ENCODE measurements at places on chromosomes 16 and 17.

- no peak for DNase-seq
Observed at GRCh38 chr17:2092253-2092652, 37.4 kb downstream of the HIC1 start.

DNA sequence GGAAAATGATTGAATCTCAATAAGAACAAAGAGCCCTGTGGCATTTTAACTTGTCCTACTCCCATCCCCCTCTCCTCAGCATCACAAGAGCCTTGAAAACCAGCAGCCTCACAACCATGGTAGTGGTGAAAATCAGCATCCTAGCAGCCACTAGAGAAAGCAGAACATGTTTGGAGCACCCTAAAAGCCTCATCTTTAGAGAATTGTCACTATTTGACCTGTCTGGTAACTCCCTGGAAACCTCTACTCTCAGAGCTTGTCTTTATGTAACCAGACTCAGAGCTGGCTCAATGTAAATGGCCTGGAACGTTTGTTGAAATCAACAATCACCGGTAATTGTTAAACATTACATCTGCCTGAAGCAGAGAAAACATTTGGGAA is 70.8 kb downstream of the MMD start:
- no peak for DNase-seq

DNA sequence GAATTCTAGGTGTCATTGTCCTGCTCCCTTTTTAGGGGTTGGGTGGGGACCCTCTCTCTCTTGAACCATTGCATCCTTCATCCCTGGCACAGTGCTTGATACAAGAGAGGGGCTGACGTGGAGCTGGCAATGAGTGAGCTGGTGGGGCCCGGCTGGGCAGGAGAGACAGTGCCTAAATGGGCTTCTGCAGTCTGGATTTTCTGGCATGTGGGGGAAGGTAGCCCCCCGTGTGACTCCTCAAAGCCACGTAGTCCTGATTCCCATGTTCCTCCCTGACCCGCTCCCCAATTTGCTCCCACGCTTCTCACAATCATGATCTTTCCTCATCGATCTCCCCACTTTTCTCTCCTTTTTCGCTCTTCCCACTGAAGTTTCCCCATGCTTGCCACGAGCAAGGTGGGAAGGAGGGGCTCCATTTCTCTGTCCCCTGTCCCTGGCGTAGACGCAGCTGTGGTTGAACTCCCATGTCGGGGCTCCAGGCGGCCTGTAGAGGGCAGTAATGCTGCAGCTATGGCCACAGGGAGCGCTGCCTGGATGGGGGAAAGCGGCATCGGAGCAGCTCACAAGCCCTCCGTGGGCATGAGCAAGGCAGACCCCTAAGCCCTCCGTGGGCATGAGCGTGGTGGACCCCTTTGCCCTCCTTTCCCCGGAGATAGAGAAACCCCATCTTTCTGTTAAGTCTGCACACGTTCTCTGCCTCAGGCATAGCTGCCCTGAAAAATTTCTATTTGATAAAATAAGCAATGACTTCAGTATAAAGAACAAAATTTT is 47.5 kb downstream of the HAPSTR1 start:
- DNase-seq = peak; percentile 40

GRCh38 chr16:12781777-12782176 is 21.9 kb downstream of the CPPED1 start:
- no peak for DNase-seq

- peak; percentile 50 for DNase-seq
Observed at GRCh38 chr17:58575511-58575910, 61.1 kb upstream of the MTMR4 start.

DNA sequence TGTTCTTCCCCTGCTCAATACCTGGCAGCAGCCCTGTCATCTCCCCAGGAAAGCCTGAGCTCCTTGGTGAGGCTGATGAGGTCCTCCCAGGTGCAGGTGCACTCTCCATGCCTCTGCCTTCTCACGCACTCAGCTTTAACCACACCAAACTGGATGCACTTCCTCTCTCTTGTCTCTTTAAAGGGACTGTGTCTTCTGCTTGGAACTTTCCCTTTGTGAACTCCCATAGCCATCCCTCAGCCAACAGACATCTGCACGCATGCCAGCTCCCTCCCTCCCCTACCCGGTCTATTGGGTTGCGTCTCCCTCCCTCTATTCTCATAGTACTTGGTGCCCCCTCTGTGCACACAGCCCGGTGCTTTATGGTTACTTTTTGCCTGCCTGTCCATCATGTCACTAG is 231.2 kb downstream of the MSI2 start:
- no peak for DNase-seq

DNA sequence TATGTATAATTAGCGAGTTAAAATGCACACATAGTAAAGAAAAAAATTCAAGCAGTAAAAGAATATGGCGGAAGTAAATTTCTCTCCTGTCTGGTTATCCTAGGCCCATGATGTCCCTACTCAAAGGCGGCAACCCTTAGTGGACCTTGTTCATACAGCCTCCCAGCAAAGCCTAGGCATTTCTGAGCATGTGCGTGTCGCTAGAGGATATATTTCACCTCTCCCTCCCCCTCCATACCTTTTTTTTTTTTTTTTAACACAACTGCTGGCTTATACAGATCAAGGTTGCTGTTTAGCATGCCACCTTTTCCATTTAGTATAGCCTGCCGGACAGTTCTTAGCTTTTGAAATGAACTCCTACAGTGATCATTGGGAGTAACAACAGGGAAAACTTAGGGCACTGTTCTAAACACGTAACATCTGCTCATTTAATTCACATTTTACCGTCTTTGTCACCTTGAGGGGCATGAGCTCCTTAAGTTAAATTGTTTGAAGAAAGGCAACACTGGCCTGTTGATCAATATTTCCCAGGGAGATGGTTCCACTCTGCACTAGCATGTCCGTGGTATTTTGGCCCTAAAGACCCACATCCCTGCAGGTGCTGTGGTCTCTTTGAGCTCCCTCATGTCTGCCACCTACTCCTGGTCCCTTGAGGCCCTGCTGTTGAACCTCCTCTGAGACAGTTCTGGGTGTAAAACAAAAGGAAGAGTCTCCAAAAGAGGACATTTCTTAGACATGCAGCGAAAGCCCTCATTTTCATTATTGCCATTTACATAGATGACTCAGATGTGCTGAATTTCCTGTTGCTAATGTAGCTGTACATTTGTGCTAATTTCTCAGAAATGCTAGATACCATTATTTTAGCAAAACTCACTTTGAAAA is 4.1 kb upstream of the TNFRSF13B start:
- no peak for DNase-seq

- DNase-seq = no peak
Observed at GRCh38 chr17:75565066-75565465, 22.5 kb upstream of the MYO15B start.

DNA sequence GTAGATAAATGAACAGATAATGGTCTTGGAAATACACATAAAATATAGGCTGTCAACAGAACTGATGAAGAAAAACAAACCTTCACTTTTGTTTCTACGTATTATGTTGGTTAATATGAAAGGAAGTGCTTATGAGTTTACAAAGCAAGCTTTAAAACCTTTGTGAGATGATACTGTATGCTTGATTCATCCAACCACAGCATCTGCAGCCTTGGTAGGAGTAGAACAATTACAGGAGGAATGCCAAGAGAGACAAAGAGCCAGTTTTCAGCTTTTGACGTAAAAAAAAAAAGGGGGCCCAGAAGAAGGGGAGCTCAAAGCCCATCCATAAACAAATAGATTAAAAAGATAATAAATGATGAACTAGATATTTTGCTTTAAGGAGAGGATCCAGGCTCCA is 13.3 kb downstream of the FAM20A start:
- no peak for DNase-seq

DNA sequence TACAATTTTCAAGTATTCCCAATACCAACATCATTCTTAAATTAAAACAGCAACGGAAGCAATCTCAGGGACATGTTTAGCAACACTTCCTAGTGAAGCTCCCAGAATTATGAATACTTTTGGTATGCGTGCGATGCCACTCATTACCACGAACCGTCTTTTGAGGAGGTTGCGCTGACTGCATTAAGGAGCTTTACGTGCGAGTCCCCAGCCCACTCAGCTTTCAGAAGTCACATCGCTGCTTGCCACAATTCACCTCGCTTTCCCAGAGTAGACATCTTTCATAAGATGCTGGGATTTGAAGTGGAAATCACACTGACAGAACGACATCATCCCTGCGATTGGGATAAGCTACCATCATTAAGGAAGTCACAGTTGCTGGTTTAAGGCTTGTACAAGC is 441.6 kb upstream of the HSBP1 start:
- DNase-seq = no peak

Data from LoVo (cell line).